ENCODE measurements at places on chromosomes 16 and 17.
A peak's percentile ranks its signal among the peaks of the same experiment; 100 is the strongest.

DNA sequence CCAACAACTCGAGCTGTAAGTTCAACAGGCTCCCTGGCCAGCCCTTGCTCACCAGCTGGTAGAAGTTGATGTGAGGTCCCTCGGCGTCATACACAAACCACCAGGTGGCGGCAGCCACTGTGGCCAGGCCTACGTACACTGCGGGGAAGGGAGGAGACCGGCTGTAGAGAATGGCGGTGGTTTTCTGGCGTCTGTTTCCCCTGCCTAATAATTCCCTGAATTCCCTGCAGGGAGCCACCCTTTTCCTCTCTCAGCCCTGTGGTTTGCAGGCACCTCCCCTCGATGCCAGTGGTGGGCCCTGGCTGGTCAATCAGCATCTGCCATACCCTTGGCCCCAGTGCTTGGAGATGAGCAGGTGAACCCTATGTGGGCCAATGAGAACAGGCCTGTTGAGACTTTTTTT is 18.9 kb upstream of the P2RX1 start:
- no peak for DNase-seq

DNA sequence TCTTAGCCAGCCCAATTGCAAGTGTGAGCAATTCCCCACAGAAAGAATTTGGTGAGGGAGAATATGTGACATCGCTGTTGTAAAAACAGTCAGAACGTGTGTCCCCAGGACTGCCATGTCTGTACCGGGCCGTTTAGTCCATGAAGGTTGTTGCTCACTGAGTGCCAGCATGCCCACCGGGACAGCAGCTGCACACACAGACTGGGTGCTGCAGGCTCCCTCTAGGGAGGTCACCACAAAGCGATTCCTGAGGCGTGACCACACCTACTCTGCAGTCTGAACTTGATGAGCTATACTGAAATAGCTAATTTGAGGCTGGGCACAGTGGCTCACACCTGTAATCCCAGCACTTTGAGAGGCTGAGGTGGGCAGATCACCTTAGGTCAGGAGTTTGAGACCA is 44.1 kb upstream of the ADORA2B start:
- DNase-seq = no peak

DNA sequence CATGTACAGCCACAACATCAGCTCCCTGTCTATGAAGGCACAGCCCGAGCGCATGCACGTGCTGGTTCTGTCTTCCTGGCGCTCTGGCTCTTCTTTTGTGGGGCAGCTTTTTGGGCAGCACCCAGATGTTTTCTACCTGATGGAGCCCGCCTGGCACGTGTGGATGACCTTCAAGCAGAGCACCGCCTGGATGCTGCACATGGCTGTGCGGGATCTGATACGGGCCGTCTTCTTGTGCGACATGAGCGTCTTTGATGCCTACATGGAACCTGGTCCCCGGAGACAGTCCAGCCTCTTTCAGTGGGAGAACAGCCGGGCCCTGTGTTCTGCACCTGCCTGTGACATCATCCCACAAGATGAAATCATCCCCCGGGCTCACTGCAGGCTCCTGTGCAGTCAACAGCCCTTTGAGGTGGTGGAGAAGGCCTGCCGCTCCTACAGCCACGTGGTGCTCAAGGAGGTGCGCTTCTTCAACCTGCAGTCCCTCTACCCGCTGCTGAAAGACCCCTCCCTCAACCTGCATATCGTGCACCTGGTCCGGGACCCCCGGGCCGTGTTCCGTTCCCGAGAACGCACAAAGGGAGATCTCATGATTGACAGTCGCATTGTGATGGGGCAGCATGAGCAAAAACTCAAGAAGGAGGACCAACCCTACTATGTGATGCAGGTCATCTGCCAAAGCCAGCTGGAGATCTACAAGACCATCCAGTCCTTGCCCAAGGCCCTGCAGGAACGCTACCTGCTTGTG is 10.7 kb downstream of the CHST4 start:
- DNase-seq = no peak

DNA sequence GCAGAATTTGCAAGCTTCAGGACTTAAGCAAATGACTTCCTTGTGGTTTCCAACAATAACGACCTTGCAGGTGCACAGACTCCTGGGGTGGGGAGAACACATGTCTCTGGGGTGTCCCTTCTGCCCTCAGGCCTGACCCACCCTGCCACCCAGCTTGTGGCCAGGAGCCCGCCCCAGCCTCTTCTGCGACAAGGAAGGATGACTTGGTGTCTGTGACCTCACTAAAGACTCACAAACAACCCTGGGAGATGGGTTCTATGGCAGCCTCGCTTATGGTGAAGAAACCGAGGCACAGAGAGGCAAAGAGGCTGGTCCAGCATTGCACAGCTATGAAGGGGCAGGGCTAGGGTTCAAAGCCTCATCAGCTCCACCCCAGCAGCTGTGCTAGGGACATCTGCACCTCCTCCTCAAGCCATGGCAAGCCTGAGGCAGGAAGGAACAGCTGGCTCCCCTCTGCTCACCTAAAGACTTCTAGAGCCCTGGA is 2.6 kb downstream of the ATP2A3 start:
- no peak for DNase-seq

- no peak for DNase-seq
Measured at GRCh38 chr17:39579318-39580081, 28.2 kb downstream of the NEUROD2 start.

- DNase-seq = peak; percentile 21
Measured at GRCh38 chr16:46961373-46962353, 11.8 kb downstream of the DNAJA2 start.

DNA sequence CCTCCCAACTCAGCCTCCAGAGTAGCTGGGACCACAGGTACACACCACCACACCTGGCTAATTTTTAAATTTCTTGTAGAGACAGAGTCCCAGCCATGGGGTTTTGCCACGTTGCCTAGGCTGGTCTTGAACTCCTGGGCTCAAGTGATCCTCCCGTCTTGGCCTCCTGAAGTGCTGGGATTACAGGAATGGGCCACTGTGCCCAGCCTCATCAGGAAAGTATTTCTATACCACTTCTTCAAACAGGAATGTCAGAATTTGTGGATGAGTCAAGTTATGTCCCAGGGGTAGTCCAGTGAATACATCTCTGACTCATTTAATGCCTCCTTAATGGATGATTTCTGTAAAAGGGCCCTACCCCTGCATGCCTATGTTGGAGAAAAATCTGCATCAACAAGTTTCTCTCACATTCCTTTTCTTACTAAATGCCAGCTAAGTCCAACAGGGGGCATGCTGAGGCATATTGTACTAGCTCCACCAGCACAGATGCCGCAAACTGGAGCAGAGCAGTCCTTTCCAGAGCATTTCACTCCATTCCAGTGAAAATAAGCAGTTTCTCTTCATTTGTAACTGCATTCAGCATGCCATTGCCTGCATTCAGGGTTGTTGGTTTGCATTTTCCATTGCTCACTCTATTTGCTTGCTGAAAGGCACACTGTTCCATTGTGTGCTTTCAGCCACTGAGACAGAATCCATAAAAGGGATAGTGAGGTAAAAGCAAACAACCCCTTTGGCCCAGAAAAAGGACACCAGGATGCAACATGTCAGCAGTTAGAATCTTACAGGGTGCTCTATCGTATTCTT is 5.3 kb upstream of the CAVIN1 start:
- DNase-seq = no peak

- no peak for DNase-seq
Measured at GRCh38 chr17:56502120-56502654, 91.3 kb upstream of the NOG start.

DNA sequence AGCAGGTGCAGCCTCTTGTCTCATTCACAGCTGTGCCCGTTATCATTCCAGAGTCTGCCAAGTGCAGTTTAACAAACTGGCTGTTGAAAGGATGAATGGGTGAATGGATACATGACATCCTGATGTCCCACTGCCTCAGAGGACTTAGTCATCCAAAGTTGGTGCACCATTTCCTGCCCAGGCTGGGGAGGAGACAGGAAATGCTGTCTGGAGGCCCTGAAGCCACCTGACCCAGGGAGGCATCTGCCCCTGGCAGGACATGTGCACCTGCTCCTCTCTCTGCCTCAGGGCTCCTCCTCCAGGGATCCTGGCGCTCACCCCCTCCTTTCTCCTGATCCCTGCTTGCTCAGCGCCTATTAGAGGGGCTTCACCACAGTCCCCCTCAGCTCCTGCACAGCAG is 1.8 kb upstream of the CD300C start:
- DNase-seq = peak; percentile 10

GRCh38 chr17:65888649-65889048 is 303.3 kb downstream of the CEP112 start:
- no peak for DNase-seq

DNA sequence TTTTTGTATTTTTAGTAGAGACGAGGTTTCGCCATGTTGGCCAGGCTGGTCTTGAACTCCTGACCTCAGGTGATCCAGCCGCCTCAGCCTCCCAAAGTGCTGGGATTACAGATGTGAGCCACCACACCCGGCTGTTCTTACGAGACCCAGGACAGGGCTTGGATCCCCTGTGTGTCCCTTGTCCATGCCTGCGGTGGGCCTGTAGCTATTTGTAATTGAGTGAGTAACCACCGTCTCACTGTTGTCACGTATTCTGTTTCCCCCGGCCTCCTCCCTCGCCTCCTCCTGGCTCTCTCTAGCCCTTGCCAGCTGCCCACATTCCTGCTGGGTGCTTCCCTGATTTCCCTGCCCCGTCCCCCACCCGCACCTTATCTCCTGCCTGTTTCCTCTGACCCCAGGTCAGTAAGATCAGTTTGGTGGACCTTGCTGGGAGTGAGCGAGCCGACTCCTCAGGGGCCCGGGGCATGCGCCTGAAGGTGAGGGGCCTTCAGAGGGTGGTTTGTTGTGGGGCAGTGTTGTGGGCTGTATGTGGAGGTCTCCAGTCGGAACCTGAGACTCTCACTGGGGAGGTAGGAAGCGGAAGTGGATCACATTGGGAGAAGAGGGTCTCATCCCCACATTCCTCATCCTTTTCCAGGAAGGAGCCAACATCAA is 5.6 kb downstream of the KIF1C start:
- DNase-seq = no peak

GRCh38 chr17:18009609-18010420 is 29.2 kb downstream of the ATPAF2 start:
- no peak for DNase-seq

- no peak for DNase-seq
Measured at GRCh38 chr16:51237861-51238378, 86.8 kb upstream of the SALL1 start.

DNA sequence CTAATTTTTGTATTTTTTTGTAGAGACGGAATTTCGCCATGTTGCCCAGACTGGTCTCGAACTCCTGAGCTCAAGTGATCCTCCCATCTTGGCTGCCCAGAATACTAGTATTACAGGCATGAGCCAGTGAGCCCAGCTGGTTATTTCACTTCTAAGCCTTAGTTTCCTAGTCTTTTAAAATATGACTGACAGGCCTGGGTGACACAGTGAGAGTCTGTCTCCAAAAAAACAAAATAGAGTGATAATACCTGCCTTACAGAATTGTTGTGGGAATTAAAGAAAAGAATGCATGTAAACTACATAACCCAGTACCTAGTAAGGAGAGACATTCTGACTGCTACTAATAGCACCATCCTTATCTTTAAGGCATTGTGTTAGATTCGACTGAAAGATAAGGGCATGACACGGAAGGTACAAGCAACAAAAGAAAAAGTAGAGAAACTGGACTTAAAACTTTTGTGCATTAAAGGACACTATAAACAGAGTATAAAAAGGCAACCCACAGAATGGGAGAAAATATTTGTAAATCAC is 11.6 kb downstream of the TOM1L2 start:
- DNase-seq = no peak

DNA sequence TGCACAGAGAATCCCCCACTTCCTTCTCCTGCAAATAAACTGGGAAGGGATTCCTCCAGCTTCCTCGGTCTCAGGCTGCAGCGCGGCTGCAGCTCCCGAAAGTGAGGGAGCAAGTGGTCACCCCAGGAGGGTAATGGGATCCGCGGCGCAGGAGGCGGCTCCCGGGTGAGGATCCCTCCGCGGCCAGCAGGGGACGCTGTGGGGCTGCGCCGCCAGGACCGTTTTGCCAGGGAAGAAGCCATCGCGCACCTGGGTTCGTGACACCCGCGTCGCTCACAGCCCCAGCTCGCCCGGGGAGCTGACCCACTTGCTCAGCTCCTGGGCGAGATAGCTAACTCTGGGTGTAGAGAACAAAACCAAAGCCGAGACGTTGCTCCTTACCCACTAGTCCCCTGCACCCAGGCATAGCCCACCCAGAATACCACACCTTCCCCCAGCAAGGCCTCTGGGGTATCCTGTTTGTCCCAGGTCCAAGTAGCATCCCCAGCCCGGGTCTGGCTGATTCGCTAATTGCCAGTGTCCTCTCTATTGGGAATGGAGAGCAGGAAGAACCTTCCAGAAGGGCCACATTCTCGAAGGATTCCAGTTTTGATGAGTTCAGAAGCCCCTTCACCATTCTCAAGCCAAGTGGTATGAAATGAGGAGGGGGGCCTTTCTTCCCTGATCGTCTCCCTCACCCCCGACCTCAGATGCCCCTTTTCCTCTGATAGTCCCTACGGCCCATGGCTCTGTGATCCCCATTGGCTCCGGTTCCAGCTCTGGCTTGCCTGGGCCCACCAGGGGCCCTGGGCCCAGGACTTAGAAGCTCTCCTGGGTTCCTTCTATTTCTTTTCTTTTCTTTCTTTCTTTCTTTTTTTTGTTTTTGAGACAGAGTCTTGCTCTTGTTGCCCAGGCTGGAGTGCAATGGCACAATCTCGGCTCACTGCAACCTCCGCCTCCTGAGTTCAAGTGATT is 14.1 kb downstream of the CYGB start:
- peak; percentile 72 for DNase-seq

DNA sequence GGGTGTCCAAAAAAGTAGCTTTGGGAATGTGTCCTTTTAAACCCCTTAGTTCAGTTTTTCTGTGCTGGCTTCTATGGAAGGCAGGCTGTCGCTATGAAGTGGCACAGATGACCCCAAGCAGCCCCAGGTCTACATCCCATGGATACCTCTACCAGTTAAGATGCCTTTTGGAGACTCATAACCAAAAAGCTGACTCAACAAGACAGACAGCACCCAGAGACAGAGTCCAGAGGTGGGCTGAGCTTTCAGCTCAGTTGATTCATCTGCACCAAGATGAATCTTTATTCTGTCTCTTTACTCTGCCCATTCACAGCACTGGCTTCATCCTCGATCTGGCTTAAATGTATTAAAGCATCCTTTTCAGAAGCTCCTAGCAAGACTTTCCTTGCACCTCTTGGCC is 29.8 kb upstream of the RBBP6 start:
- no peak for DNase-seq

DNA sequence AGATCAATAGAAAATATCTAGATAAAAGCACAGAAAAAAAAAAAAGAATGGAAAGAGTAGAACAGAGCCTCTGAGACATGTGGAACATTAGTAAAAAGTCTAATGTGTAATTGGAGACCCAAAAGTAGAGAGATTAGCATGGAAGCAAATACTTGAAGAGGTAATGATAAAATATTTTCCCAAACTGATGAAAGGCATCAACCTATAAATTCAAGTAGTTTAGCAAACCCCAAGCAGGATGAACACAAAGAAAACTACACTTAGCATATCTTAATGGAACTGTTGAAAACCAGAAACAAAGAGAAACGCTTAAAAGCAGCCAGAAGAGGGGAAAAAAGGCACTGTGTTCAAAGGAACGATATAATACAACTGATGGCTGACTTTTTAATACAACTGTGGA is 16.4 kb downstream of the NF1 start:
- DNase-seq = no peak

- no peak for DNase-seq
Measured at GRCh38 chr17:2911035-2911754, 115.0 kb downstream of the RAP1GAP2 start.

- no peak for DNase-seq
Measured at GRCh38 chr17:75003957-75004355, 8.5 kb upstream of the MRPL58 start.

- no peak for DNase-seq
Measured at GRCh38 chr17:36195434-36196130, 976 bp downstream of the CCL3L1 start.
